Effector memory CD4-positive, alpha-beta T cell (primary cell): ENCODE measurements at places on chromosomes 6 and 20.

GRCh38 chr6:3438190-3439167 lies 18.4 kb downstream of the SLC22A23 start:
- DNase-seq = no peak

DNA sequence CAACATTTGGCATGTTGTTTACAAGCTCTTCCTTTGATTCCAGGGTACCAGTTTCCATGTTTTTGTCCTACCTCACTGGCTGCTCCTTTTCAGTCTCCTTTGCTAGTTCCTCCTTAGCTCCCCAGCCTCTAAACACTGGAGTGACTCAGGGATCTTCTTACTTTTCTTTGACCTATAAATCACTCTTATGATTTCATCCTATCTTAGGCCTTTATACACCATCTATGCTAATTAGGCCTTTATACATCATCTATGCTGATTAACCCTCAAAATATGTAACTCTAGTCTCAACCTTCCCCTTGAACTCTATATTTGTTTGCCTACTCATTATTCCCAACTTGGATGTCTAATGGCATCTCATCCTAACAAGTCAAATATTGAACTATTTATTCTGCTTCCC lies 9.5 kb downstream of the TMEM30A start:
- no peak for DNase-seq

- no peak for DNase-seq
Observed at GRCh38 chr6:84183430-84183829, 44.0 kb downstream of the CEP162 start.

DNA sequence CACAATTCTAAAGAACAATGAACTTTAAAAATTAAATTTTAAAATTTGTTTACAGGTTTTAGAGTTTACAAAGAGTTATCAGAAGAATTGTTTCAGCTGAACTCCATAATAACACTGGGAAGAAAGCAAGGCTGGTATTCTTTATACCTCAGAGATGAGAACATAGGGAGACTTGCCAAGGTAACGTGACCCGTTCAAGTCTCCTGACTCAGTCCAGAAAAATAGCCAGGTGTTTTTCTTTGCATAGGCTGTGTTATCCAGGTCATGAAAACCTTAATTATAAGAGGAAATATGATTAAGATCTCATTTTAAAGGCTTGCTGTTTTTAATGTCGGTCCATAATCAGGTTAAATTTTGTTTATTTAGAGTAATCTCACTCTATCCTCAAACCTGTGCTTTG lies 8.5 kb upstream of the C6orf141 start:
- no peak for DNase-seq

DNA sequence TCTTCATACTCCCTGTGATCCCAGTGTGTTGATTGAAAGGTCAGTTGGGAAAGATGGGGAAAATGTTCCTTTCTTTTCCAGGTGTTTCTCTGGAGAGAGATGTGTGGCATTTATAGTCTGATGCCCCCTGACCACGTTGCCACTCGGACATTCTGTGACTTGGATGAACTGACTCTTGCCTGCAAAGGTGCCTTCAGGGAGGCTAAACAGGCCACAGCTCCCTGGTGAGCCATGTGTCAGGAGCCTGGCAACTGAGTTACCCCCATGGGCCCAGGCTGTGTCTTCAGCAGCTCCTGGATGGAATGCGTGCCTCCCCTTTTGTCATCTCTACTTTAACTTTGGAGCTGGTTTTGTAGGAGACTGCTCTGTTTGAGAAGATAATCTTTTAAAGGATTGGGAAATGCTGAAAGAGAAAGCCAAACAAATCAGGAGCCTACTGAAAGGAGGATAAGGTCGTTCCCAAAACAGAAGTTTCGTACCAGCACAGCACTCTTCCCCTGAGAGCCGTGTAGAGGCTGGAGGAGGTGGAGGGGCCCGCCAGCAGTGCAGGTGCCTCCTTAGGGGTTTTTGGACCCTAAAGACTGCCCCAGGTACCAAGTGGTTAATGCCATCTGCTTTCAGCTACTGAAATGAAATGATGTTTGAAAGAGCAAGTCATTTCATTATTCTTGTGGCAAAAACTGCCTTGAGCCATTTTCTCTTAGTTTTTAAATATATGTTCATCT lies 322.8 kb downstream of the ZFAND3 start:
- no peak for DNase-seq

DNA sequence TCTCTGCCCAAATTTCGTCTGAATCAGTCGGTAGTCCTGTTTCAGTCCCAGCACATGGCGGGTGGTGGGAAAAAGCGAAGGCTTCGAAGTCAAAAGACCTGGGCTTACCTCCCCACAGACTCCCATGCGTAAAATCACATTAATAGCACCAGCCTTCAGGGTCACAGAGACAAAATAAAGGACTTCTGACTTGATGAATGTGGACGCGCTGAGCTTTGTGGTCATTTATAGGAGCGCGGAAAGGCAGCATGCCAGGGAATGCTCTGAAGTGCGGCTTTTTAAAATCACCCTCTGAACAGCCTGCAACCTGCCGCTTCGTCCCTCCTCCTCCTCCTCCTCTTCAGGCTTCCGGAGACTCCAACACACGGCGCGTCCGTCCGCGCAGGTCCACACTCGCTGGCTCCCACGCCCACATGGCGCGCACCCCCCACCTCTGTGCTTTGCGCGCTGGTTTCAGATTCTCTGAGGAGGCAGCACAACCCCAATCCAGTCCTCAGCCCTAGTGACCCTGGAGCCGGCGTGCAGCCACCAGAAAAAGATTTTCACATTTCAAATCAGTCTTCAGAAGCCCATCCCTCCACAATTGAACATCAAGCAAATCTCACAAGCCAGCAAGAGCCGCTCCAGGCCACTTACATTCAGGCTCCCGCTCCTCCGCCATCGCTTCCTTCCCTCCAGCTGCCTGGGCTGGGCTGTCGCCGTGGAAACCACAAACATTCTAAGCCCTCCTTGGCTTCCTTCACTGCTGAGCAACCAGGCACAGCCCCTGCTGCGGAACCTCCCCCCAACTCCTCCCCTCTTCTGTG lies at the start of gene C6orf118:
Gene C6orf118, minus strand, starts transcription at position 680 of the 806 bp plus-strand sequence. Its CDS starts 19 bp downstream, at position 661.
- no peak for DNase-seq

DNA sequence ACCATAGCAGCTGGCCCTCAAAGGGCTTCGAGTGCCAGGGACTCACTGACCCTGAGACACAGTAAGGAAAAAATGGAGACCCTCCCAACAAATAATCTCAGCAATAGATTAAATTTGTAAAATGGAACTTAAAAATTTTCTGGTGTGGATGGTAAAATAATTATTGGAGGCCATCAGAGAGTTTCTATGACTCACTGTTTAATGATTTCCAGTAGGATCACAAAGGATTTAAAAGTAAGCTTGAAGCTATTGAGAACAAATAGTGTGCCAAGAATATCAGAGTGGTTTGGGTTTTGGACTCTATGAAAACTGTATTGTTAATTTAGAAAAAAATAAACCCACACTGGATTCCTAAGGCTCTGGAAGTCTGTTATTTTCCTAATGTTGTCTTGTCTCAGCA lies 115.2 kb upstream of the AKIRIN2 start:
- DNase-seq = no peak

- DNase-seq = no peak
Observed at GRCh38 chr20:60630609-60631008, 621.5 kb upstream of the CDH4 start.

DNA sequence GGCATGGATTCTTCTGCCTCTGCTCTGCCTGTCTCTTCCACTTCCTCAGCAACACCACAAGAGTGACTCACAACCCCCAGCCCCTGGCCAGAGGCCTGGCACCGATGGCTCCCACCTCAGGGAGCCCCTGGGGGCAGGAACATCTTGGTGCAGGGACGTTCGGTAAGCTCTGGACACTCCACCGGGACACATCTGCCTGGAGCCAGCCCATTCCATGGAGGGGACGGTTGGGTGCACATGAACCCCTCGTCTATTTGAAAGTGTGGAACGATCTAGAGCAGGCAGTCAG lies 246.5 kb downstream of the ERMARD start:
- no peak for DNase-seq

GRCh38 chr6:28897369-28897745 lies 26.4 kb downstream of the TRIM27 start:
- no peak for DNase-seq

DNA sequence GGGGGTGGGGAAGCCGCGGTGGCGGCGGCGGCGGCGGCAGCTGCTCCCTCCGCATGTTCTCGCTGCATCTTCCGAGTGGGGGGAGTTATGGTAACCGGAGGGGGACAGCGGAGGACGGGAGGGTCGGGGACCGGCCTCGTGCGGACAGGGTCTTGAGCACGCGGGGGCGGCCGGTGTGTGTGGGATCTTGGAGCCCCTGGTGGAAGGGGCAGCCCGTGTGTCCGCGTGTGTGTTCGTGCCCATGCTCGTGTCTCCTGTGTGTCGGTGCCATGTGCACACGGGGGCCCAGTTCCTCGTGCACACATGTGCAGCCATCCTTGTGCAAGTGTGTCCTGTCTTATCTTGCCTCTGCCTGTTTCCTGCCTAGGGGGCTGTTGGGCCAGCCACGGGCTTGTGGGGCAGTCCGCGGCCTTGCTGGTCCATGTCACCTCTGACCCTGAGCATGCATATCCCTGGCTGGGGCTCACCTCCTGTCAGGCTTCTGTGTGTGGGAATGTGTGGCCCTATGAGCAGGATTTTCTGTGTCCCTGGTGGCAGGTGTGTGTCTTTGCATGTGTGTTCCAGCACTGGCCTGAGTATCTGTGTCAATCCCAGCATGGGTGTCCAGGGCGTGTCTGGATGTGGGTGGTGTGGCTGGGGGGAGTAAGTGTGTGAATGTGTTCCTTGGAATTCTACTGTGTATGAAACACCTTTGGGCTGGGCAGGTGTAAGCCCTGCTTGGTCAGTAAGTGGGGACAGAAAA lies 8.5 kb downstream of the SYNGAP1 start:
- DNase-seq = no peak

DNA sequence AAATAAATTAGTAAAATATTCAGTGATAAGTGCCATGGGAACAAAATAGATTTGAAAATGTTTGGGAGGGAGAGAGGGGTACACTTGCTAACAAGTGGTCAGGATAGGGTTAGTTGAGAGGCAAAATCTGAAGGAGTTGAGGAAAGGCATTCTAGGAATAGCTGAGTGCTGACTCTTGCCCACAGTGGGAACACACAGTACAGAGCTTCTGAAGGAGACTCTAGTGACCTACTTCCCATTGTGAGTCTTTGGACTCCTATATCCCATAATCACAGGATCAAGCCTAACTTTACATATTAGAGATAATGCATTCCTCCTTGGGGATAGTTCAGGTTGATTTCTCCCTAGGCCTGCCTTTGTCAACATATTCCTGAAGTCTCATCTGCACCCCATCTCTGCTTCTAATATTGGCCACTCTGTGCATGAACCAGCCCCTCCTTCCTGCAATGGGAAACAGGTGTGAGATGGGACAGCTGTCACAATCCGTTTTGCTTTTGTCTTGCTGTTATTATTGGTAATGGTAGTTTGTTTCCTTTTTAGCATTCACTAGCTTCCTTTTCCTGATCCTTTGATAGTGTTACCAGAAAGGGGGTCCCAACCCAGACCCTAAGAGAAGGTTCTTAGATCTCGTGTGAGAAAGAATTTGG lies 2.6 kb upstream of the TRIM38 start:
- no peak for DNase-seq

- DNase-seq = no peak
Observed at GRCh38 chr6:27213544-27214125, 33.9 kb upstream of the PRSS16 start.

DNA sequence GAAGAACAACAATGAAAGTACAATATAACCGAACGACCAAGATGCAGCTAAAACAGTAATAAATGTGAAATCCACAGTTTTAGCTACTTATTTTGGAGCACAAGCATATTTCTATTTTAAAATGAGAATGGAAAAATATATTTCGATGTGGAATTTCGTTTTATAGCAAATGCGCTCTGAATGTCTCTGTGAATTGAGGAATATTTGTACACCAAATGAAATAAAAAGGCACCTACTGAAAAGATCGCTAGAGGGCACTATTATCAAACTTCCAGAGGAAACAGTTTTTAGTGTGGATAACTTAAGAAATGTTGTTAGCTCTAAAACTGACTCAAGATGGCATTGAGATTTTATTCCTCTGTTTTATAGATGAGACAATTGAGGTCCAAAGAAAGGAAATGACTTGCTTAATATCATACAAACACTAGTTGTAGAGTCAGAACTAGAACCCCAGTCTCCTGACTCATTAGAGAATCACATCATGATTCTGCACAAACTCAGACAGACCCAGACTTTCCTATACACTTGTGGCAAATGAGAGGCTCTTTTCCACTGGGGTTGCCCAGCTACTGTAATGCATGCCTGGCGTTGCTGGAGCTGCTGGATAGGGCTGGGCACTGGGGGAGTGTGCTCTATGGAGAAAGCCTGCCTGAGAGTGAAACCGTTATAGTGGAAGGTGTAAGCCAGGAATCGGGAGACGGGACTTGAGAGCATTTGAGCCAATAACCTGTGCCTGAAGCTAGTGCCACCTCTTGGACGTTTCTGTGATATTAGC lies 51.9 kb downstream of the GCLC start:
- no peak for DNase-seq

- DNase-seq = no peak
Observed at GRCh38 chr6:24891004-24891403, 44.8 kb downstream of the RIPOR2 start.

DNA sequence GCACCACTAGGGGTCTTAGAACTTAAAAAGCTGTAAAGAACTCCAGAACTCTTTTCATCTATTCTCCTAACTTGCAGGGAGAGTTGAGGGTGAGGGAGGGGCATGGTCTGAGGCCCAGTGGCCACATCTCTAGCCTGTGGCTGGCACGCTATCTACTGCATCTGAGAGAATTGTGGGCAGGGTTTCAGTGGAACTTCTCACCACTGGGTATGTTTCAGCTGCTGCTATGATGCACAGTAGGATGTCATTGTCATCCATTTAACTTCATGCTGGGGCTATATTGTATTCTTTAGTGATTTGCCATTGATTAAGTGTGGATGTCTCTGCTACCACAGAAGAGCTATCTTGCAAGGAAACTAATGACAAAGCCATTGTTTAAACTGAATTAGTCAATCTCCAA lies 4.5 kb downstream of the TMEM14A start:
- no peak for DNase-seq

GRCh38 chr20:41769592-41770018 lies 151.4 kb upstream of the CHD6 start:
- no peak for DNase-seq

DNA sequence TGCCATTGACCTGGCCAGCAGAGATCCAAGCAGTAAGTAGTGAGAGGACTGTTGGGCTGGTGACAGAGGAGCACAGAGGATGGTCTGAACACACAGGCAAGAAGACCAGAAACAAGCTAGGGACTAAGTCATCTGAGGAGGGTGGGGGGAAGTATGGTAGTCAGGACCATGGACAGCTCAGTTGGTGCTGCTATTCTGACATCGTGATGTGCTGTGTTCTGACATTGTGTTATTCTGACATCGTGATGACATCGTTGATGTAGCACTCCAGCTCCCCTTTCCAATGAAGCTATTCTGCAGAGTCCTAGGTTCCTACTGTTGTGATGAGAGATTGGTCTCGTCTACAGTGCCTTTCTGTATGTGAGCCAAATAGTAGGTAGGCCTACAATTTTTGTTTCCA lies 28.7 kb downstream of the CFAP206 start:
- peak; percentile 3 for DNase-seq

- no peak for DNase-seq
Observed at GRCh38 chr6:96716221-96716620, 121.1 kb downstream of the GPR63 start.
